T1000 (cell line): ENCODE measurements at places on chromosomes 6 and 20.

GRCh38 chr6:26286168-26286877 is 78.7 kb upstream of the BTN3A2 start:
- peak; percentile 76 for DNase-seq

- DNase-seq: no peak
These were observed 83.1 kb downstream of the SLC35F1 start for GRCh38 chr6:117990151-117990550.

DNA sequence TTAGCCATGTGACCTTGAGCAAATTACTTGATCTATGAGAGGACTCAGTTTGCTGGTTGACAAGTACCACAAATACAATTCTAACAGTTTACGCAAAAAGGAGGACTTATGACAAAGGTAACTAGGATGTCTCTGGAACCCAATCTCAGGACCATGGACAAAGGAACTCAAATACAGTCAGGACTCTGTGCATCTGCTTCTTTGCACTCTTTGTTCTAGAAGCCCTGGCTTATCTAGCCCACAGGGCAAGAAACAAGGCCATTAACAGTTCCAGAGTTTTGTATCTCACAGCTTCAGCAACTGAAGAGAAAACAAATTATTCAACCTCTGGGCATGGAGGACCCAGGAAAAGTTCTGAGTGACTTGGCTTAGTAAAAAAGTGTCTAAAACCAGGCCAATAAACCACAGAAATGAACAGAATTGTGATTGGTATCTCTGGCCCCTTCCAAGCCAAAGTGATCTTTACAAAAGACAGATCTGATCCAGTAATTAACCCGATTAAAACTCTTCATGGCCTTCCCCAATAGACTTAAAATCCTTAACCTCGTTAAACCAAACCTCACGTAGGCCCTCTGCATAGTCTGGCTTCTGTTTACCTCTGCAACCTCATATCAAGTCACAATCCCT is 5.9 kb downstream of the WASF1 start:
- DNase-seq: no peak

DNA sequence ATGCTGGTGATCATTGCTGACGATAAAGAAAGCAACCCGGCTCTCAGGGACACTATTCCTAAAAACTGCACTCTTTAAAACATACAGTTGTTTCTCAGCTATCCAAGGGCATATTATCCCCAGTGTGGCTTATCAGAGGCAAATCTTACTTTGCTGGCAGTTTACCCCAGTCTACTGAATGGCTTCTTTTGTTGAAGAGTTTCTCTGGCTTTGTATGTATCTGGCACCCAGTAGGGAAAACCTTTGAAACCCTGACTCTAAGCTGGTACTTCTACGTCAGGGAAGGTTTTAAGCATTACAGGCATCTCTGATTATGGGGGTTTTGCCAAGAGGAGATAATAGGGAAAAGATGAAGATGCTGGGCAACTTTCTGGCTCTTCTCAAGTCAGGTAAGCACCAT is 637.6 kb upstream of the CHD6 start:
- DNase-seq: no peak

DNA sequence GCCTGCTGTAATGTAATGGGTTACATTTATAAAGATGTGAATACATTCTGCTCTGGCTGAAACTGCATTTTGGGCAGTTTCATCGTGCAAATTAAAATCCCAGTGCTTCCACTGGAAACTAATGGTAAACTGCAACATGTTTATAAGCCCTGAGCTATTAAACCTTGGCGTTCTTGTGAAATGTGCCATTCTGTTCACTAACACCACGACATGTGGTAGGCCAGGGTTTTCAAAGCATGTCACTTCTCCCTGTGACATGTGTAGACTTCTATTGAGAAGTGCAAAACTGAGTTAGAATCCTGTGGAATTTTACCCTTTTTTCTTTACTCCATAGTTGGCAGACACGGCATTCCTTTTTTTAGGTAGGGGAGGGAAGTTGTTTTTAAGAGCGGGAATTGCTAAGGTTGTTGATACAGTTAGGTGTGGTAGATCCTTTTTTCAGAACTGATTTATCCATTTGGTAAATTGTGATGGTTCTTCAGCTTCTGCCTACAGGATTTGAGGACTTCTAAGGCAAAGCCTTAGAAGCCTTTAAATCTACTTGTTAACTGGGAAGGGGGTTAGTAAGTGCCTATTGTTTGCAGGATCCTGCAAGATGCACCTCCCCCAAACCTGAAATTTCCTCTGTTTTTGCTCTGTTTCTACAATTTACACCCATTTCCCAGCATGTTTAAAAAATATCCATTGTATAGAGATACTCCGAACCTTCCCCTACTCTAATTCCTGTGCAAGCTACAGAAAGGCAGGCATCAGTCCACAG is 4.2 kb downstream of the SASH1 start:
- DNase-seq: no peak

- no peak for DNase-seq
These were observed 38.3 kb downstream of the ADGRG6 start for GRCh38 chr6:142339968-142340658.

- DNase-seq: no peak
These were observed 173.9 kb upstream of the PMEPA1 start for GRCh38 chr20:57883761-57884160.

DNA sequence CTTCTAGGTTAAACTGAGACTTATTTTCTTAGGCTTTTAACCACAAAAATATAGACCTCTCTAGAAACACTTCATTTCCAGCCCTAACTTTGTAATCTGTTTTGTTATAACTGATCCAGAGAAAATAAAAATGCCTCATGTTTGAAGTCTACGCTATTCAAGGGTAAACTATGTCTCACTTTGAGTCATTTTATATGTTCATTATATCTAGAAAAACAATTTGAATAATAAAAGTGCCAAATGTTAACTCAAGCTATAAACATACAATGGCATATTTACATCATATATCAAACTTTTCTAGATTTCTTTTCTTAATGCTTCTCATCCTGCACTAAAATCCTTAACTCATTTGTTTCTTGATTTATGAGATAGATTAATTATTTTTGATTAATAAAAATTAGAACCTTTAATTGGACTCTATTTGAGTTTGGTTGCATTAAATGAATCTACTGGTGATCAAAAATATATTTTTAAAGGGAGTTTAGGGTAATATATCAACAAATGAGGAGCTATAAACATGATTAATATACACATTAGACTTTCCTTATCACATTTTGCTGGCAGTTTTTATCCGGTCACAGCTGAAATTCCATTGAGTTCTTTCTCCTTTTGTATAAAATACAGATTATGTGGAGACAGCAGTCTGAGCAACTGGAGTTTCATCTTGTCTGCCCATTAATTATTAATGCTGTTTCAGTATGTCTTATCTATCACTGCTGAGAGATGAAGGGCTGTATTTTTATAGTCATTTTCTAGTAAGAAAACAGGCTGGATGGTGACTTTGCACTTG is 246.5 kb downstream of the TBX18 start:
- no peak for DNase-seq

DNA sequence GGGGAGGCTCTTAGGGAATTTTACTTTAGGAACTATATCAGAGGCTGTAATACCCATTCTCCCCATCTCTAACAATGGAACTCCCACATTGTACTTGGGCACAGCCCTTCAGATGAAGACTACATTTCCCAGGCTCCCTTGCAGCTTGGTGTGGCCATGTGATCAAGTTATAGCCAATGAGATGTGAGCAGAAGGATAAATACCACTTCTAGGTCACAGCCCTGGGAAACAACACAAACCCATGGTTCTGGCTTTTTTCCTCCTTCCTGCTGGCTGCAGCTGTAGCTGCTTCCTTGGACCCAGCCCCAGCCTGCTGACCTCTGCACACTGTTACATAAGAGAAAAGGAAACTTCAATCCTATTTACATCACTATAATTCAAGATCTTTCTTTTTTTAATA is 445.9 kb upstream of the JARID2 start:
- DNase-seq: no peak

DNA sequence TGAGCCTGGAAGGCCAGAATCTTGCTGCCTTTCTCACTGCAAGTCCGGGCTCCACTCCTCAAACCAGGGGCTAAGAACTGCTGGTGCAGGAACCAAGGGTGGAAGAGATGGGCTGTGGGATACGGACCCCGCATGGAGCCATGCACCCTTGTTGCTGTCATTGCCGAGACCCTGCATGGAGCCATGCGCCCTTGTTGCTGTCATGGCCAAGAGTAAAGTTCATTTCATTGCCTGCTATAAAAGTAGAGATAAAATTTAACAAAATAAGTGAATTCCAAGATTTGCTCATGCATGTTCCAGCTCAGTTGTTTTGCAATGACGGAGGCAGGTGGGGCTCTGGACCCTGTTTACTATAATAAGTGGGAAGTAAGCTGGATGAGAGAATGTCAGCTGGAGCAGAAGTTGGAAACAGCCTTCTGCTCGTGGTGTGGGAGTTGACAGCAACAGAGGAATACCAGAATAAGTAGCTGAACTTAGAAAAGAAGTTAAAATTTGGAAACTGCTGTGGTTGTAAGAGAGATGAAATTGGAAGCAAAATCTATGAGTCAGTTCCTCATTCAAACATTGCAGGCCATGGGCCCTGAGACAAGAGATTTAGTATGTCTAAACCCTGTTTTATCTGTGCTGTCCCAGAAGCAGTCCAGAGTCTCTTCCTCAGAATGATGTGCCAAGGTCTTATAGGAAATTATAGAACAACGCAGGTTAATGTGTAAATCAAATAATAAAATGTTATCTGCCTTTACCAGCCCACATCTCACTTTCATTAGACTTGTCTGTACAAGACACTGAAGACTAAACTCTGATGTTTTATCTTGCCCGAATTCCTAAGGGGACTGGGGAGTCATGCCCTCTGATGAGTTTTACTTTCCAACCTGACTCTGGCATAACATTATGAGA is 15.8 kb upstream of the THBS2 start:
- no peak for DNase-seq

DNA sequence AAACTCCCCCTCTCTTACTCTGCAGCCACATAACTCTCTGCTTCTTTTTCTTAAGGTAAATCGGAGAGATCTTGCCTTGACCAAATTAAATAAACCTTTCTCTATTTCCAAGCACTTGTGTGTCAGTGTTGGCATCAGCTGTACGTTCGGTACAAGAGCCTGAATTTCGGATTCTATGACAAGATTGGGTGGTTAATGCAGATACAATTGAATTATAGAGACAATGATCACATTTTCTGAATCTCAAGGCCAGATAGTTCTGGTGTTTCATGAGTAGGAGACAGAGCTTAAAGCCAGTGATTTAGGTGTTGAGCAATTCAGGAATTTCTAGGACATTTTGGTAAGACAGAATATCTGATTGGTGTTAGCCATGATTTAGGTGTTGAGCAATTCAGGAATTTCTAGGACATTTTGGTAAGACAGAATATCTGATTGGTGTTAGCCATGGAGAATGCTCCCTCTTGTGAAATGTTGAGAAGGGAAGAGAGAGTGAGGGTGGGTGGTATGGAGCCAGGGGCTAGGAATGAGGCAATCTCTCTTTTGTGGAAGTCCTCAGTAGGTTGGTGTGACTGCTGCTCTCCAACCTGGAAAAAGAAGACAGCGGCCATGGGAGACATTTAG is 5.1 kb downstream of the SPINT3 start:
- no peak for DNase-seq

DNA sequence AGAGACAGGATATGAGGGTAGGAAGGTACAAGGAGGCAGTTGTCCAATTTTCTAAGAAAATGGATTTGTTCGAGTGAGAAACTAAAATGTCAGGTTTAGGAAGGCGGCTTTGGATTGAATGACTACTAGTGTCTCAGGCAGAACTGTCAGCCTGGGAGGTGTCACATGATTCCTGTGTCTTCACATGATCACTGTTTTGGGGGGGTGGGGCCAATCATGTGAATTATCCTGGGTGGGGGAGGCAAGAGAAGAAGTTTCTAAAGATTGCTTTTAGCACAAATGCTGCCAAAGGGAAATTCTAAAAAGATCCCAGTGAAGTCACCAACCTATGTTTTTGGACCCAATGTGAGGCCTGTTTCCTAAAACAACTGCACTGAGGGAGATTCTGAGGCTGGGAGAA is 2.3 kb downstream of the SIRPA start:
- DNase-seq: no peak
